ENCODE measurements at places on chromosomes 5 and 9.

- DNase-seq, result no peak
Observed at GRCh38 chr5:32304622-32305021, 8.1 kb downstream of the MTMR12 start.

DNA sequence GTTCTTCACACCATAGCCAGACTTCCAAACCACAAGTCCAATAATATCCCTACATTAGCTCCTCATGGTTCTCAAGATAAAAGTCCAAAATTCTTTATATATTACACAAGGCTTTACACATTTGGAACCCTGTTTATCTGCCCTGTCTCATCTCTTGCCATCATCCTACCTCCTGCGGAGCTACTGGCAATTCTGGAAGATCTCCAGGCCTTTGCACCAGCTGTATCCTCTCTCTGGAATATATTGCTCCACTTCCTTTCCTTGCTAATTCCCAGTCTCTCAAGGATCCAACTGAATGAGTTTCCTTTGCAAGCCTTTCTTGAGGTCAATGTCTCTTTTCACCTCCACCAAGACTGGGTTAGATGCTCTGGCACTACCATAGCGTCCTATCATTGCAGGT is 41.3 kb upstream of the MIER3 start:
- DNase-seq, result no peak

GRCh38 chr5:87413343-87413645 is 564 bp upstream of the CCNH start:
- no peak for DNase-seq

DNA sequence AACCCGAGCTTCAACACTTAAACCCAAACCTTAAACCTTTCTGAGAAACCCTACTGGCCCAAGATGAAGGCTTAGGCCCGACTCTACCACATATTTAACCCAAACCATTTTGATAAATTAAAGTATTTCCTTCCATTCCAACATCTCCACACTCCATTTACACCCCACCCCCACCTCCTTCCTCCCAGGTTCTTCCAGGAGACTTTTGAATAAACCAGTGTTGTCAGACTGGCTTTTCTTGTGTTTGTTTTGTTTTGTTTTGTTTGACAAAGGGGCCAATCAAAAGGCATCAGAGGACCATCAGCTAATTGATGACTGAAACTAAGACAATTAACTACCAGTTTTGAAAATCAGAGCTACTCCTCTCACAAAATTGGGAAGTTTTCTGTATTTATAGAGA is 4.6 kb upstream of the ZNF608 start:
- no peak for DNase-seq

DNA sequence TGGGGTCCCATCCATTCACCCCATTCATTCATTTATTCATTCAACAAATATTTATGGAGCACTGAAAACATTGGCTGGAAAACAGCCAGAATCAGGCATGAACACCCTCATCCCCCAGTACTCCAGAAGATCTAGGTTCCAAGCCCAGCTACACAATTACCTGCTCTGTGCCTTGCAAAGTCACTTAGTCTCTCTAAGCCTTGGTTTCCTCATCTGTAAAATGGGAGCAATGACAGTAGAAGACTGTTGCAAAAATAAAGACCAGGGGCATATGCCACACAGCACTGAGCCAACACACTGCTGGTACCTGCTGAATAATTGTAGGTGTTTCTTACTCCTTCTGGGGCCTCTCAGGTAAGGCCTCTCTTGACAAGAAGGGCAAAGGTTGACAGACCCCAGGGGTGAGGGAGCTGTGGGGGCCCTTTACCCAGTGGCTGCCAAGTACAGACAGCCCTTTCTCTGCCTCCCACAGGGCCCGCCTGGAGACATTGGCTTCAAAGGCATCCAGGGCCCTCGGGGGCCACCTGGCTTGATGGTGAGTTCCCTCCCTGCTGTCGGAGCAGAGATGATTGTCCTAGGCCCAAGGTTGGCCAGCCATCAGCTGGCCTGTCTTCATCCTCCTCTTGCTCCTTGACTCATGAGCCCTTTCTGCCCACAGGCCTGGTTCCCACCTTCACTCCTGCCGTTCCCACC is 22.6 kb upstream of the ORM1 start:
- no peak for DNase-seq

DNA sequence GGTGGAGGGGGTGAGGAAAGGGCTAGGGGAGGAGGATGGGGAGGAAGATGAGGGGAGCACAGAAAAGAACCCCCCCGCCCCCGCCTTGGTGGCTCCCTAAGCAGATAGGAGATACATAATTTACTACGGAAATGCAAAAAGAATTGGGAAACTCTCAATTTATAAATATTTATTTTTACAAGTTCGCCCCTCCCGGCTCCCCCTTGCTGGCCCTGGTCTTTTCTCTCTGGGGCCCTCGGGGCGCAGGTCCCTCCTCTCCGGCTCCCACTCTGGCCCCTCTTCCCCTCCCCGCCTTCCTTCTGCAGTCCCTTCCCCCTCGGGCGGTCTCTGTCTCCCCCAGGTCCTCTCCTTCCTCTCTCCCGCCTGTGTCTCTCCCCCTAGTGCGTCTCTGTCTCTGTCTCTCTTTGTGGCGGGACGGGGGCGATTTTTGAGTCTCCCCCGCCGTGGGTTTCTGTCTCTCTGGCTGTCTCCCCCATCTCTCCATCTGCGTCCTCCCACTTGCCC is 173.6 kb upstream of the IER5L start:
- no peak for DNase-seq

DNA sequence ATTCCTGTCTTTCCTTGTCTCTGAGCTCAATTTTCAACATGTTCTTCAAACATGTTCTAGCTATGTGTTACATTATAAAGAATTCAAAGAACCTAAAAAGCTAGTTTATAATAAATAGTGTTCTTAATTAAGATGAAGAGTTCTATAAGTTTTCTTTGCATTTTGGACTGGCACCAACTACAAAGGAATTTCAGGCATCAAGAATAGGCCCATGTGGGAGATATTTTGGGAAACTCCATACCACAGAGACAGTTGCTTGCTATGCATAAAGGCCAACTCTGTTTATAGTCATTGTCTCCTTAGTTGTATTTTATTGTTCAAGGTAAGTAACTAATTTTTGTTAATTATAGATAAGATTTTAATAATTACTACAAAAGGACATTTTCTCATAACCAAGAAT is 4.5 kb downstream of the SLF1 start:
- DNase-seq, result no peak
